Activated CD8-positive, alpha-beta T cell treated with anti-CD3 and anti-CD28 coated beads, Interleukin-2, amount 10 ng/mL, durations not matched to agents 7 days and 5 days (primary cell): ENCODE measurements at places on chromosomes 16 and 17. TPM values are rescaled to one million over a fixed set of nuclear protein-coding genes. Genes with fewer than 3 reads are reported as not detected.

DNA sequence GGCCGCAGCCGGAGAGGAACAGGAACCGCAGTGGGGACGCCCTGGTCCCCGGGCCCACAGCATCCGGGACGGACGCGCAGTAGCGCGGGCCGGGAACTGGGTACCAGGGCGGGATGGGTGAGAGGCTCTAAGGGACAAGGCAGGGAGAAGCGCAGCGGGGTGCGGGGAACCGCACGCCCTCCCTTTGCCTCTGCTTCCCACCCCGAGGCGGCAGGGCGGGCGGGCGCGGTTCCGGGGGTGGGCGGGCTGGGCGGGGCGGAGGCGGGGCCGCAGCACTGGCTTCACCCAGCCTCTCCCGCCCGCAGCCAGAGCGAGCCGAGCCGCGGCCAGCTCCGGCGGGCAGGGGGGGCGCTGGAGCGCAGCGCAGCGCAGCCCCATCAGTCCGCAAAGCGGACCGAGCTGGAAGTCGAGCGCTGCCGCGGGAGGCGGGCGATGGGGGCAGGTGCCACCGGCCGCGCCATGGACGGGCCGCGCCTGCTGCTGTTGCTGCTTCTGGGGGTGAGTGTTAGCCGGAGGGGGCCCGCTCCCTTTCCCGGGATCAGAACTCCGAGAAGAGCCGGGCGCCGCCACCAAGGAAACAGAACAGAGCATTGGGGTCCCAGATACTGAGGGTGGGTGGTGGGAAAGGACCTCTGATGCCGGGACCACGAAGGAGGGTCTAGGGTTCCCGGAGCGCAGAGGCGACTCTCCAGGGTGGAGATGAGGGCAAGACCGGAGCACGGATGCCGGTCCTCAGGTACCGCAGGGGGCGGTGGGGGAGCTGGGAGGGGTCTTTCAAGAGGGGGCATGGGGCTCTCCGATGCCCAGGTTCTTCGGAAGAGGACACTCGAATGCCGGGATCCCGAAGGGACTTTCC lies at the start of gene NGFR:
Gene NGFR, plus strand, starts transcription at position 308 of the 856 bp plus-strand sequence. Its CDS starts 125 bp downstream, at position 433.
- DNase-seq: peak; percentile 64

DNA sequence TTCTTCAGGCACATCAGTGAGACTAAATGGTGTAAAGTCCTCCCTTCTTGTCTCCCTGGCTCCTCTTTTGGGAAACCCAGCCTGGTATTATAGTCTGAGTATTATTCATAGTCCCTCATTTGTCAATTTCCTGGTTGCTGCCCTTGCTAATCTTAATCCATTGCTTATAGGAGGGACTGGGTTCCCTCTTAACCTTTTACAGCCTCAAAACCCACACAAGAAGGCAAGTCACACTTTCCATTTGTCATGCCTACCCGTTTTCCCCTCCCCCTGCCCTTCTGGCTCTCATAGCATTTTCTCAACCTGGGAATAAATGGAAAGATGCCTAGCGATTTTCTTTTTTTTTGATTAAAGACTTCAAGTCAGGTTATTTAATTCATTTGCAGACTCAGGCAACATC lies 124.8 kb downstream of the MAP2K6 start:
- DNase-seq: no peak

DNA sequence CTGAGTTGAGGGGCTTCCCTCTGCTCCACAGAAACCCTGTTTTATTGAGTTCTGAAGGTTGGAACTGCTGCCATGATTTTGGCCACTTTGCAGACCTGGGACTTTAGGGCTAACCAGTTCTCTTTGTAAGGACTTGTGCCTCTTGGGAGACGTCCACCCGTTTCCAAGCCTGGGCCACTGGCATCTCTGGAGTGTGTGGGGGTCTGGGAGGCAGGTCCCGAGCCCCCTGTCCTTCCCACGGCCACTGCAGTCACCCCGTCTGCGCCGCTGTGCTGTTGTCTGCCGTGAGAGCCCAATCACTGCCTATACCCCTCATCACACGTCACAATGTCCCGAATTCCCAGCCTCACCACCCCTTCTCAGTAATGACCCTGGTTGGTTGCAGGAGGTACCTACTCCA lies 26.0 kb downstream of the STH start:
- no peak for DNase-seq

DNA sequence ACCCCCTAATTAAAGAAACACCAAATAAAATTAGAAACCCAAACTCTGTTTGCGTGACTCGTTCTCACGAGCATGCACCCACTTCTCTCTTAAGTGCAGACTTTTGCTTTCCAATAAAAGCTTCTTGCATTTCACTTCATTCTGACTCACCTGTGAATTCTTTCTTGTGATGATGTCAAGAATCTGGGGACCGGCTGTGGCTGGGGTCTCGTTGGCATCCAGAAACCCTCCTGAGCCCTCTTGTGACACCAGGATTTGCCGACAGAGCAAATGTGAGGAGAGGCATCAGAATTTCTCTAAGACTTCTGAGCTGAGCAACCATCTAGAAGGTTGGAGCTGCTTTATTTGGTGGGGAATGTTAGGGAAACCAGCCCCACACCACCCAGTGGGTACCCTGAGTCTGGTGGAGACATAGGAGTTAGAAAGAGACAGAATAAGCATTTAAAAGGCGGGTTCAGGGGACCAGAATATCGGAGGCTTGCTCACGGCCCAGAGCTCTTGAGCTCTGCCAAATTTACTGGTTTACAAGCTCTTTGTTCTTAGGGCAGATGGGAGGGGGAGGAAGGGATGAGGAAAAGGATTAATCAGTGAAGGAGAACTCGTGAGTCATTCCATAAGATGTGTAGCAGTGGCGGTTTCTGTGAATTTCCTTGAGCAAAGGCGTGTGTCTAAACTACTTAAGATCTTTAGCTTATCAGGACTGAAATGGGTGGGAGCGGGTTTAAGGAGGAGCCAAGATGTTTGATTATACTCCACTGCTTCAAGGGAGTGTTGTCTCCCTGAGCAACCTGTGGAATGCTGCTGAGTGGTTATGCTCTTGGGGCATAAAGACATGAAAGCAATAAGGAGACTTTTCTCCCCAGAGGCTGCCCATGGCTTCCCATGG lies 24.2 kb upstream of the TMC5 start:
- DNase-seq: no peak

DNA sequence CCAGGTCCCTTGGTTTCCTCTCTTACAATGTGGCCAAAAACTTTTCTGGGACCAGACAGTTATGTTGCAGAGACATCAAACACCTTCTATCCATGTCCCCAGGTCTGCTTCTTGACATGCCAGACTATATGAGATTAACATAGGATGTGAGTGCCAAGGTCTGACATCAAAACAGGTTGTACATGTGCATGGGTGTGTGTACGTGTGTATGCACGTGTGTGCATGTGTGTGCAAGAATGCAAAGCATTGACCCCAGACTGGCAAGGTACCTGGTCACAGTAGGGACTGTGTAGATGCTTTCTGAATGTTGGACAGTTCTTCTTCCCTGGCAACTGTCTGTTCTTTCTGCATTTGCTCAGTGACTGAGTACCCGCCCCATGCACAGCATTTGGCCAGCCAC lies 85.6 kb downstream of the NDE1 start:
- no peak for DNase-seq

DNA sequence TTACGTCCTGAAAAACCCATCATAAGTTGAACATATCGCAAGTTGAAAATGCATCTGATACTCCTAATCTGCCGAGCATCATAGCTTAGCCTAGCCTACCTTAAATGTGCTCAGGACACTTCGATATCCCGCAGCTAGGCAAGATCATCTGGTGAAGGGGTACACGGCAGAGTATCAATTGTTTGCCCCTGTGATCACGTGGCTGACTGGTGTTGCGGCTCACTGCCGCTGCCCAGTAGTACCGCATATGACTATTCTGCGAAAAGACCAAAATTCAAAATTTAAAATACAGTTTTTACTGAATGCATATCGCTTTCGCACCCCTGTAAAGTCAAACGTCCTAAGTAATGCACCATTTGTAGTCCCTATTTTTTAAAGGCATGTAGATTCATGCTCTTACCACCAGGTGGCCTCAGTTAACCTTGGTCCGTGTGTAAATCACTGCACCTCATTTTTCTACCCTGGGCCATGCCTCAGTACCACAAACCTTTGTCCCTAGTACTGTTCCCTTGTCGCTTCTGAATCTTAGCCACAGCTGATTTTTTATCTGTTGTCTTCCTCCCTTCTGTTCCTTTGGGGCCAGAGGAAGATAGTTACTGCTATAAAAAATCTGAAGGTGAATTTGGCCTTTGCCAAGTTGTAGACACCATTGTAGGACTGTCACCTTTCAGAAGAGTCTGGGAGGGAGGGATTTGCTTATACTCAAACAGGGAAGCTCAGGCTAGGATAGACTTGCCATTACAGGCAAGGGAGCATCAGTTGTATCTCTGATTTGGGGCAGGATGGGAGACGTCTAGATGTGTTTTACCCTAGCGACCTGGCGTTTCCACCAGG lies 34.4 kb downstream of the WWP2 start:
- peak; percentile 44 for DNase-seq

DNA sequence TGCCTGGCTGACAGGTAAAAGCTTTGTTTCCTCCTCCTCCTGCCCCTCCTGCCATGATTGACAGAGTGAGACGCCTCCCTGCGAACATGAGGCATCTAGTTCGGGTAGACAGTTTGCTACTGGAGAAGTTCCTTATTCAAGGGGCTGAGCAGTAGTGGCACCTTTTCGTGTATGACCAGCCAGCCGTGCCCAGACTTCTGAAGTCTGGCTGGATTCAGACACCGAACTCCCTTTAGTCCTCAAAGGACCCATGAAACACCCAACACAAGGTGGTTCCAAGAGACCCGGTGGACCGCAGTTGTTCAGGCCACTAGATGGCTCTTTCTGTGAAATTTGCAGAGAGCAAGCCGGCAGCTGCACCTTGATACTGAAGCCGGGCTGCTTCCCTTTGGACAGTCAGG lies 192.8 kb downstream of the XYLT1 start:
- no peak for DNase-seq

- DNase-seq: no peak
Measured at GRCh38 chr16:78584213-78584860, 484.9 kb downstream of the WWOX start.

DNA sequence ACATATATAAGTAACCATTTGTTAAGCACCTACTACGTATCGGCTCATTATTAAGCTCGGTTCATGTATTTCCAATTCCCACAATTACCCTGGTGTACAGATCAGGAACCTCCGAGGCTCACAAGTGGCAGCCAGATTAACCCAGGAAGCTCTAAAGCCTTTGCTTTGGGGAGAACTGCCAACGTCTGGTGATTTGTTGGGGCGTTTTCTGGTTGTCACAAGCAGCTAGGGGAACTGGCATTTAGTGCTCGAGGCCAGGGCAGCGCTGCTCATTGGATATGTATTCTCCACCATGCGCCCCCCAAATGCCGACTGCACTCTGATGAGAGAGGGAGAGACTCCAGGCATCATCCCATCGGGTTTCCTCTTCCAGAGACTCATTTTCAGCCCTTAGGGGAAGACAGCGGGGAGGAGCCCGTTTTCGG lies 541 bp downstream of the ZNF18 start:
- peak; percentile 71 for DNase-seq

DNA sequence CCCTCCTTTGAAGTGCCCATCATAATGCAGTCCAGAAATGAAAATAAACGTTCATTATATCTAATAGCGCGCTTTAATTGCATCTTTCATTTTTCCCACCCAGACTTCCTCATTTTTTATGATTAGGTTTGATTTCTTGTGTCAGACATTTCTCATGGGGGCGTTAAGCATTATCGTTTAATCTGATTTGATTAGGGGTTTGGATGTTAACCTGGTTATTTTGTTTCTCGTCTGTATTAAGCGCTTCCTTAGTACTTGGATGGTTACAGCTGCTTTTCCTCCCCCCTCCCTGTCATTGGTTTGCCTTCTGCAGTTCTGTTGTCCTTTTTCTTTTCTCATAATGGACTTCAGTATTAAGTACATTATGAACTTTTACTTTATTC lies 540 bp downstream of the MFSD11 start:
- no peak for DNase-seq

GRCh38 chr17:65852911-65853310 lies 291.5 kb upstream of the AXIN2 start:
- no peak for DNase-seq

DNA sequence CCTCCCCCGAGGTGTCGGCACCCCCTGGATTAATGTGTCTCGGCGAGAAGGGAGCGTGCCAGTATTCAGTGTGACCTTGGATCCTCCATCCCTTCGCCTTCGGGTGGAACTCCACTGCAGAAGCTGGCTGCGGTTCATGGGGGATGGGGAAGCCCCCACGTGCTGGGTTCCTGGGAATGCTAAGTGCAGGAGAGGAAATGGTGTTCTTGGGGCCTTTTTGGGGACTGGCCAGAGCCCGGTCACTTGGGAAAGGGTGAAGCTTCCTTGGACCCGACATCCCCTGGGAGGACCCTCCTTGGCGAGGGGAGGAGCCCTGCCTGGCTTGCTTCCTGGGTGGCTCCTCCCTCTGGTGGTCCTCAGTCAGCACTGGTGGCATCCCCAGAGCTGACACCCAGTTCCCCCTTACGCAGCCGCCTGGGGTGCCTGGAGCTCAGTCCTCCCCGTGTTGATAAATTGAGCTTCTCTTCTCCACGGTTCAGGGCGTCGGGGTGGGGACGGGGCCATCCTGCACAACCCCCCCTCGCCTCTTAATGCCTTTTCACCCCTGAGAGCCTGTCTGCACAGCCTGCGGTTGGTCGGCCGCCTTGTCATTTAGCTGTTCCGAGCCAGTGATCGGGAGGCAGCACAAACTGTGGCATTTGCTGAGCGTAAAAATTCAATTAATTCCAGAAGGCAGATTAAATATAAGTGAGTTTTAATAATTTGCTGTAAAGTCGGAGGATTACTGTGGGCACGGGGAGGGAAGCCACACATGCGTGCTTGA lies 30.7 kb upstream of the GSE1 start:
- no peak for DNase-seq

- no peak for DNase-seq
Measured at GRCh38 chr17:17719199-17719940, 38.1 kb downstream of the RAI1 start.

DNA sequence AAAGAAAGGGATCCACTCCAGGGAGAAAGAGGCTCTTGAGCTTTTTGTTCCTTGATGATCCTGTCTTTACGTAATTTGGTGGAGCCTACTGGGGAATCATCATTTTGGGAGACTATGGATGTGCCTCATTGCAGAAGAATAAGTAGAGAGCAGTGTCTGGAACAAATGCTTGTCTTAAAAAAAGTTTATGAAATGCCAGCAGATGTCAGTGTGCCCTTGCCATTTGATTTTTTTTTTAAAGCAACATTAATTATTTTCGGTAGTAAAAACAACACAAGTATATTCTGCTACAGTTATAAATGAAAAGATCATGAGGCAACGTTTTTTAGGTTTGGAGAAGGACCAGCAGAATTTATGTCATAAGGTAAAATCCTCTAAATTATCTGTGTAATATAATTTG lies 934.8 kb upstream of the EEF2KMT start:
- no peak for DNase-seq

GRCh38 chr17:13002761-13003453 lies 14.9 kb downstream of the ELAC2 start:
- DNase-seq: peak; percentile 53

The UTS2R gene
- not detected for total RNA-seq

The PHOSPHO1 gene
- not detected for total RNA-seq

The ST6GALNAC1 gene
- total RNA-seq: not detected

The TBC1D3G gene
- not detected for total RNA-seq

The PITPNM3 gene
- total RNA-seq: 0.68 TPM

The TERB1 gene
- not detected for total RNA-seq

The RAD51C gene
- 70.6 TPM for total RNA-seq

The MRPL27 gene
- total RNA-seq: 81.0 TPM

The HSF5 gene
- total RNA-seq: 0.18 TPM
